D341Med (cell line): ENCODE measurements at places on chromosomes 1 and 21.

DNA sequence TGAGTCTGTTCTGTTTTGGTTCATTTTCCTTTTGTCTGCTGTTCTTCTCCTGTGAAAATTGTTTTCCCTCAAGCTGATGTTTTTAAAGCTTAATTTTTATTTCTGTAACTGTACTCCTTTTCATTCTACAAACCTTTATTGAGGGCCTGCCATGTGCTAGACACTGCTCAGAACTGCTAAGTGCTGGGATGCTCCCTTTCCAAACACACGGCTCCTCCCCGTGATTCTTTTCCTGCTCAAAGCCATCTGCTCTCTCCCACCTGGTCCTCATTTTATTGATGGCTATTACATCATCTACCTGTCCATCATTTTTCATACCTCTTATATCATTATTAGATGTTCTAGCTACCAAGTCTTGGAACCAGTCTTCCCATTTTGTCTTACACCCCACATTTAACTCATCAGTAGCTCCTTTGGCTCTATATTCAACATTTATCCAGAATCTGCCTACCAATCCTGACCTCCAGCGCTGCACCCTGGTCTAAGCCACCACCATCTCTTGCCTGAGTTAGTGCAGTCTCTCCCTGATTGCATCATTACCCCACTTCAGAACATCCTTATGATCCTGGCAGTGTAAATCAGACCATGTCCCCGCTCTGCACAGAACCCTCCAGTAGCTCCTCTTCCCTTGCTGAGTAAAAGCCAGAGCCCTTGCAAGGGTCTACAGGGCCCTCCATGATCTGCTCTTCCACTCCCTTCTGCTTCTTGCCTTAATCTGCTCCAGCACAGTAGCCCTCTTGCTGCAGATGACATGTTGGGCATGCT, 118.1 kb downstream of the CACNA1E start:
- no peak for DNase-seq

- peak; percentile 57 for DNase-seq
Measured at GRCh38 chr1:22236900-22237299, 94.0 kb upstream of the WNT4 start.

DNA sequence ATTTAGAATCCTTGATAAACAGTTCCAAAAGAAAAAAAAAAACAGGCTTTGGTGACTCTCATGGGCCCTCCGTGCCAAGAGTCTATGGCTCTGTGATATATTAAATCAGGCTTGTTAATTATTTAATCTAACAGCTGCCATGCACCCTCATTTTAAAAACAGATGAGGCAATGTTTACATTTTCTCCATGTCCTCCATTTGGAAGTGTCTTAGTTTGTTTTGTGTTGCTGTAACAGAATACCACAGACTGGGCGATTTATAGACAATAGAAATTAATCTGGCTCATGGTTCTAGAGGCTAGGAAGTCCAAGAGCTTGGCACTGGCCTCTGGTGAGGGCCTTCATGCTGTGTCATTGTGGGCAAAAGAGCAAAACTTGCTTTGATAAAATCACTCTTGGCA, 58.0 kb downstream of the B3GALT5 start:
- no peak for DNase-seq

DNA sequence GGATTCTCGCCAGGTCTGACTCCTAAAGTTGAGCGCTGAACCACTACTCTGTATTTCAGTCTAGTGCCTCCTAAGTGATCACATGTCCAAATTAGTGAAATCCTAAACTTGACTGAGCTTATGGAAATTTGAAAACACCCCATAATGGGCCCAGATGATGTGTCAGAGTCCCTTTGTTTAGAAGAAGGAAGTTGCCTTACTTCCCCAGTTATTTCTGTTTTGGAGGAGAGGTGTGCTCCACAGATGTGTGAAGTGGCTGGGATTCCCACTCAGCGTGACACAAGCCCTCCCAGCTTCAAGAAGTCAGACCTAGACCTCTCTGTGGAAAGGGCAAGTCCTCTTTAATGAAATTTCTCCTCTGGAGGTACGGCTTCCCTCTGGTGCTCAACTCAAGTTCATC, 188.8 kb downstream of the TTLL7 start:
- DNase-seq, result no peak

DNA sequence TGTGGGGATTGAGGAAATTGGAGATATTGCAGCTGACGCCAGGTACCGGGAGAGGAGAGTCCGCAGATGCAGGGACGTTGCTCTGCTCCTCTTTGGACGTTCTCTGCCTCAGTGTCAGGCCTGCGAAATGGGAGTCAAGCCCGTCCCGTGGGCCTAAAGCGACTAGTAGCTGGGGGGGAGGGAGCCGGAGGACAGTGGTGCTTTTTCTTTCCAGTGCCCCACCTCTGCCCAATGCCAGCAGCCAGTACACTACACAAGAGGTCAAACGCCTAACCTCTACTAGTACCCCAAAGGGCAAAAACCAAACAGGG, 413.6 kb upstream of the ESRRG start:
- DNase-seq, result no peak

GRCh38 chr1:19981170-19981506, 1.7 kb upstream of the PLA2G2A start:
- DNase-seq, result no peak

DNA sequence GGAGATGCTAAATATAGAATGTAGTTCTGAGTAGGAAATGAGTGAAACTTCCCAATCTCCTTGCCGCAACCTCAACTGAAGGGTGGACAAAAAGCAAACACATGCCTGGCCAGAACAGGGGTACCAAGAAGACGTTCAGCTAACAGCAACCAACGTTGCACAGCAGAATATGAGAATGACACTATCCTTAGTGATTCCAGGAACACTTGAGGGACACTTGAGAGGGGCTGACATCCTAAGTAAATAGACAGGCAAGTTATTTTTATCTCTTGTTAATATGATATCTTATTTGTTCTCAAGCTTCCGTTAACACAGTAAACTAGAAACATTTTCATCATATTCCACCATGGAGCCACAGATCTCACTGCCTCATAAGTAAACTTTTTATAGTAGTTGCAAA, 908 bp downstream of the KRTAP19-1 start:
- DNase-seq, result no peak

- DNase-seq, result no peak
Measured at GRCh38 chr1:83932281-83932680, 66.7 kb downstream of the TTLL7 start.

DNA sequence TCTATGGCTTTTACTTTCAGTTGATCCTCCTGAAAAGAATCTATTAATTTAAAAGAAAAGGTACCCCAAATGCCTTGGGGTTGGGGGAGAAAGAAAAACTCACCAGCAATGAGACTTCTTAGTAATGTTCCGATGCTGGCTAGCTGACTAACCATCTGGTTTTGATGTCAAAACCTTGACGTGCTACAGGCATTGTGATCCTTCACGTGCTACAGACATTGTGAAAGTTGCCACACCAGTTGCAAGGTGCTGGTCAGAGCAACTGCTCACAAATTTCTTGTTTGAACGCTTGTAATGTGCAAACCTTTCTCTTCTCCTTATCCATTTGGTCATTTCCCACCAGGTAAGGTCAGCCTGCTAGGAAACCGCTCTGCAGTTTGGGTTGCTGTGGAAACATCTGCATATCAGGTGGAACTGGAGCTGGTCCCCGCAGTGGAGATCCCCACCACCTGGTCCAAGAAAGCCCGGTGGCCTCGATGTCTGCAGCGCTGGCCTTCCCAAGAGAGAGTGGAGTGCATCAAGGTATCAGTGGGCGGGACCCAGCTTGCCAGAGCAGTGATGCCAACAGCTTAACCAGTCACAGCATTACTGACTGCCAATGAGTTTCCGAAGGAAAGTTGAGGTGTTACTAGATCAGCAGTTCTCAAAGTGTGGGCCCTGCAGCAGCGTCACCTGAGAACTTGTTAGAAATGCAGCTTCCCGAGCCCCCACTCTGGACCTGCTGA, 16.1 kb downstream of the MAB21L3 start:
- no peak for DNase-seq

- DNase-seq, result no peak
Measured at GRCh38 chr1:220748089-220748934, at the start of gene MTARC2. Gene MTARC2 (plus strand): TSS chr1:220748322. CDS start chr1:220748532, 210 bp downstream.

- no peak for DNase-seq
Measured at GRCh38 chr1:15693371-15693770, 9.3 kb downstream of the PLEKHM2 start.

DNA sequence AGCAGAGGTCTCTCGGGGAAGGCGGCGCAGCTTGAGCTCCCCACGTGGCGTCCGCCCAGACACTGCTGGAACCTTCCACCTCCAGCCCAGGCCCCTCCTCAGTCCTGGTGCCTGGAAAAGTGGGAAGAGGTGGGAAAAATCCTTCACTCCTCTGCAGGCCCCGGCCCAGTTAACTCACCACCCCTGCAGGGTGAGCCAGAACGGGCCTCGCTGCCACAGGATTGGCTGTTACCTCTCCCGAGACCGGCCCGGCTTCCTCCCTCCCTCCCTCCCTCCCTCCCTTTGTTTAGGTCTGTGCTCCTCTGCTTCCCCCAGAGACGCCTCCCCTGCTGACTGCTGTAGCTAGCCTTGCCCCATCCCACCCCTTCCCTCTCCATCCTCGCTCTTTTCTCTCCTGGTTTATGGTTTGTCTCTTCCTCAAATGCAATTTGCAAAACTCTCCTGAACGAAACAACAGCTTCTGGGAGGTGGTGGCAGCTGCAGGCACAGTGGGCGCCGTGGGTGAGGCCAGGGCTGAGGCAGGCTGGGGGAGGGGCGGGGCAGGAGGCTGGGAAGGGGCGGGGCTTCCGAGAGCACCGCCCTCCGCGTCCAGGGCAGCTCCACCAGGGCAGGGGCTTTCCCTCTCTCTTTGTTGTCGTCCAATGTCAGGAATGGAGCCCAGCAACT, 6.5 kb downstream of the CAPN9 start:
- DNase-seq, result no peak

- DNase-seq, result no peak
Measured at GRCh38 chr1:230301822-230302221, 124.3 kb downstream of the PGBD5 start.

GRCh38 chr1:221611656-221612046, 130.2 kb downstream of the DUSP10 start:
- DNase-seq, result no peak

- no peak for DNase-seq
Measured at GRCh38 chr1:55088413-55088812, 49.1 kb downstream of the PCSK9 start.

GRCh38 chr1:231500666-231501065, 27.8 kb upstream of the TSNAX start:
- no peak for DNase-seq

- DNase-seq, result no peak
Measured at GRCh38 chr21:31318971-31319370, 25.1 kb downstream of the TIAM1 start.

- no peak for DNase-seq
Measured at GRCh38 chr21:35316933-35317332, 267.8 kb upstream of the RUNX1 start.

- DNase-seq, result no peak
Measured at GRCh38 chr1:8580566-8580965, 236.9 kb downstream of the RERE start.

GRCh38 chr21:39852021-39852721, 15.1 kb upstream of the PCP4 start:
- no peak for DNase-seq

DNA sequence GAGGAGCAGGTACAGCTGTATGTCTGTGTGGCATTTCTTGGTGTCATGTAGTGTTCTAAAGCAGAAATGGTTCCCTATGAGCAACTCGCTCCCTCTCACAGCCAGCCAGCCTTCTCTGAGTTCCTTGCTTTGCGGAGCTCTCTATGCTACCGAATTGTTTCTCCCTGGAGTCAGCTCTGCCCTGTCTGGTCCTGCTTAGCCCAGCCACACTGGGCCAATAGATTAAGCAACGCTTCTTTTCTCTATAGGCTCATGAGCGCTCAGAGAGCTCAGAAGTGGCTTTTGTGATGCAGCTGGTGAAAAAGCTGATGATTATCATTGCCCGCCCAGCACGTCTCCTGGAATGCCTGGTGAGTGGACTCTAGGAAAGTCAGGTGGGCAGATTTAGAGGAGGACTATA, 113.1 kb downstream of the PIK3R3 start:
- no peak for DNase-seq

- DNase-seq, result no peak
Measured at GRCh38 chr21:14699433-14700407, 153.6 kb upstream of the SAMSN1 start.

DNA sequence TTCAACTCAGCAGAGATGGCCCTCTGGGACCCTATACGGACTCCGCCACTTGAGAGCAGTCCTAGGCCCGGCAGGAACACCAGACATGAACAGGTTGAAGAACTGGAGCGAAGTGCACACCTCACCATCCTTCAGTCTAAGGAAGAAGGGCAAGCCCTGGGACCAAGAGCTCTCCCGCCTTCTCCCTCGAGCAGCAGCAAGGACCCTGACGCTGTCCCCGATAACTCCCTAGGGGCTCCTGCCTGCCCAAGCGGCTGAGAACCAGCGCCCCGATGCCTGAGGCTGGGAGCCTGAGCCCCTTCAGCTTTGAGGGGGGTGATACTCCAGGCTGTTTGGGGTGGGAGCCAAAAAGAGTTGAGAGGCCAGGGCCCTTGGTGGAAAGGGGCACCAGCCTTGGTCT, 10.2 kb downstream of the TMEM81 start:
- DNase-seq, result peak; percentile 22

- DNase-seq, result no peak
Measured at GRCh38 chr1:111025109-111025508, 61.4 kb upstream of the LRIF1 start.

DNA sequence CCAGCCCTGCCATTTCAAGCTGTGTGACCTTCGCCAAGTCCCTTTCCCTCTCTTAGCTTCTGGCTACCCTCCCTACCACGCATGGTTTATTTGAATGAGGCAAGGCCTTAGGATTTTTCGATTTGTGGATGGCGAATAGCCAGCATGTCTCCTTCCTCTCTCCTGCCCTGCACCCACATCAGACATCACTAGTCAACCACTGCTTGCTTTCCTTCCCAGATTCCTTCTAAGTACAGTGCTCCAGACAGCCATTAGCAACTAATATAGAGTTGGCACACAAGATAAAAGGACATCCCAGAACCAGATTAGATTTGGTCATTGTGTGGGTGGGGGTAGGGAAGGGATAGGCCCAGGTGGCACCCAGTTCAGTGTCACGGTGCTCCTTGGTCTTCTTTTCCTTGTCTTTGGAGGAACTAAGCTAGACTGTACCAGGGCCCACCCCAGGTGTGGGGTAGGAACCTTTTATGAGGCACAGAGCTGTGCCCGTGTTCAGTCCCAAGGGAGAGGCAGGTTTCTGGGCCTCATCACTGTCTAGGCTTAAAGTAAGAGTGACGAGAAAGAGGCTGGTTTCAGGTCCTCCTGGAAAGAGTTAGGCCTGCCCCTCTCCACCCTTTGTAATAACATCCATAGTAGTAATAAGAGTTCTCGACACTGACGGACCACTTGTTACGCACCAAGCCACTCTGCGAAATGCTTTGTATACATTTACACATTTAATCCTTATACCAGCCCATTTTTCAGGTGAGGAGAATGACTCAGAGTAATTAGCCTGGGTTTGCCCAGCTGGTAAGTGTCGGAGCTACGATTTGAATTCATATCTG, 8.6 kb downstream of the ALPL start:
- DNase-seq, result no peak

- DNase-seq, result peak; percentile 15
Measured at GRCh38 chr1:161047436-161048420, 2.0 kb upstream of the USF1 start.
